ENCODE measurements at places on chromosomes 2 and 18. TPM values are rescaled to one million over a fixed set of nuclear protein-coding genes. Genes with fewer than 3 reads are reported as not detected.

GRCh38 chr2:201932511-201932910 is 101.1 kb upstream of the FZD7 start:
- peaks cover 6% of the 10 kb centered on the region for H3K27me3 ChIP-seq
- peaks cover 3% of the 10 kb centered on the region for H3K4me1 ChIP-seq
- DNase-seq, result no peak
- no peak overlapping the region for H3K4me3 ChIP-seq

PID1 gene
- total RNA-seq, result 0.18 TPM

DNA sequence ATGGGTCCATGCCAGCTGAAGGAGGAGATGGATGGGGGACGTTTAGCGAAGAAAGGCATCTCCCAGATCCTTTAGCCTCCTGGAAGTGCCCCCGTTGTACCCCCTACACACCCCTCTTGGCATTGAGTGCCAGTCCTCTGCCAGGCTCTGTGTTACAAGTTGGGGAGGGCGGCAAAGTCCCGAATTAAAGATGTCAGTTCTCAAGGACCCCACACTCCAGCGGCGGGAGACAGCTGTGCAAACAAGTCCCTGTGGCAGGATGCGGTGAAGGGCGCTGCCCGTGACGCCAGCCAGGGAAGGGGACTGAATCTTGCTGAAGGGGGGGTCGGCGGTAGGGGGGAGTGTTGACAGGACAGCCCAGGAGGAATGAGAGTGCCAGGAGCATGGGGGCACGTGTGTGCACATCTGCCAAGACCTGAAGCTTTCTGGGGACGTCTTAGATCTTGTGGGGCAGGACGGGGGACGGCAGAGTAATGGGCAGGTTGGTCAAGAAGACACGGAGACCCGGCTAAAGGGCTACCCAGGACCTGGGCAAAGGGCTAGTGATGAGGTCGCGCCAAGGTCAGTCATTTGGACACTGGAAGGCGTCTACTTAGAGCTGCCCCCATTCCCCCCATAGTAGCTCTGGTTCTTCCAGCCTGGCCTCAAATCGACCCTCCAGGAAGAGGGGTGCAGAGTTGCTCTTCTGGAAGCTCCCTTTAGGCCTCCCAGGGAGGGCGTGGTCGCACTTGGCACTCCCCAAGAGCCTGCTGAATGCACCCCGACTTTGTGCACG is 2.8 kb upstream of the CTDSP1 start:
- peak overlapping the region; percentile 90 for H3K4me3 ChIP-seq
- H3K36me3 ChIP-seq, result peaks cover 2% of the 10 kb centered on the region
- H3K27me3 ChIP-seq, result no peaks in the 10 kb centered on the region

DNA sequence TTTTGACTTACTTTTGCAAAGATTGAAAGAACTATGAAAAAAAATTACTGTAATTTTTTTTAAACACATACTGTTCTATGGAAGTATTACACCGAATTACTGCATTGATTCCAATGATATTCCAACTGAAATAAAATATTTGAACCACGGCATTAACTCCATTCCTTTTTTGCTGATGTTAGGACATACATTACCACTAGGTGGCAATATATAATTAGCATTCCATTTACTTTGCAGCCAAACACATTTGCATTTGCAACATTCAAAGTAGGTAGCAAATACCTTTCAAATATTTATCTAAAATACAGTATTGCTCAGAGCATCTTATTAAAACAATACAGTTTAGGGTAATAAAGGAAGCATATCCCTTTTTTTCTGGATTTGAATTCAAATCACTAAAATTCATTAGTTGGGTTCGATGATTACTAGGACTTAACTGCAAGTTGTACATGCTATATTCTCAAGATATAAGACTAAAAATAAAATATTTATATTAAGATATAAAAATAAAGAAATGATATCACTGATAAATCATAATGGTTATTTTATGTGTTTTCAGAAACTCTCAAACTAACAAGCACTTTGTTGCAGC is 31.3 kb downstream of the LANCL1 start:
- no peak for DNase-seq
- peaks cover 7% of the 10 kb centered on the region for H3K4me1 ChIP-seq
- H3K27ac ChIP-seq, result no peak overlapping the region

DNA sequence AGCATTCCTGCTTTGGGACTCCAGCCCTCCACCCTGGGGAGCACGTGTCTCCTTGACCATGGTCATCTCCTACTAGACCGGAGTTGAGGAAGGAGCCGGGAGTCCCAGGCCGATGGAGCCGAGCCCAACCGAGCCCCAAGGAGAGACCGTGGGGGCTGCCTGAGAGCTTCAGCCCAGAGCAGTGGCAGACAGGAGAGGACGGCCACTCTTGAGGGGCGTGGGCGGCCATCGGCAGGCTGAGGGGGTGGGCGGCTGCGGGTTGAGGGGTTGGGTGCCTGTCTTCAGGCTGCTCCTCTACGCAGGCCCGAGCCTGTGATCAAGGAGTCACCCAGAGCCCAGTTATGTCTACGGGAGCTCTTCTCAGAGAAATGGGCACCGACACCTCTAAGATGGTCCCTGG is 158.7 kb downstream of the PXDN start:
- H3K4me1 ChIP-seq, result no peaks in the 10 kb centered on the region
- no peak for DNase-seq
- H3K27me3 ChIP-seq, result peaks cover 16% of the 10 kb centered on the region
- H3K4me3 ChIP-seq, result no peak overlapping the region

DNA sequence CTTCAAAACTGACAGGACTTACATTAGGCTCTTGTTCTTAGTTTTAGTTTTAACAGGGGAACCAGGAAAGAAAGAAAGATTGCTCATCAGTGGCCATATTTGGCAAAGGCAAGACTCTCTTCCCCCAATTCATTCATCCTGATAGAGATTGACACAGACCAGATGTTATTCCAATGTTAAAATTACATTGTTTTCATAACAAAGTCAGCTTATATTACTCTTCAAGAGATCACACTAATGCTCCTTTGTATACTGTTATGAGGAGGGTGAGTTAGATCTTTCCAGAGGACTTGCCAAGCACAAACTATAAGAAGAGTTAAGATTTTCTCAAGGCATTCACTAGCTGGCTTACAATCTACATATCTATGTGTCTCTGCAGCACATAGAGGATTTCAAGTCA is 252.1 kb downstream of the SLC8A1 start:
- no peak for DNase-seq
- no peaks in the 10 kb centered on the region for H3K4me1 ChIP-seq
- H3K27me3 ChIP-seq, result no peaks in the 10 kb centered on the region
- no peak overlapping the region for H3K4me3 ChIP-seq
- no peak overlapping the region for H3K27ac ChIP-seq

MTCL1 gene
- total RNA-seq, result 0.41 TPM

- H3K4me3 ChIP-seq, result no peak overlapping the region
- no peaks in the 10 kb centered on the region for H3K27me3 ChIP-seq
- H3K36me3 ChIP-seq, result no peaks in the 10 kb centered on the region
- DNase-seq, result no peak
- H3K4me1 ChIP-seq, result peaks cover 7% of the 10 kb centered on the region
- H3K27ac ChIP-seq, result no peak overlapping the region
Measured at GRCh38 chr2:233228376-233228775, 23.1 kb upstream of the ATG16L1 start.

DNA sequence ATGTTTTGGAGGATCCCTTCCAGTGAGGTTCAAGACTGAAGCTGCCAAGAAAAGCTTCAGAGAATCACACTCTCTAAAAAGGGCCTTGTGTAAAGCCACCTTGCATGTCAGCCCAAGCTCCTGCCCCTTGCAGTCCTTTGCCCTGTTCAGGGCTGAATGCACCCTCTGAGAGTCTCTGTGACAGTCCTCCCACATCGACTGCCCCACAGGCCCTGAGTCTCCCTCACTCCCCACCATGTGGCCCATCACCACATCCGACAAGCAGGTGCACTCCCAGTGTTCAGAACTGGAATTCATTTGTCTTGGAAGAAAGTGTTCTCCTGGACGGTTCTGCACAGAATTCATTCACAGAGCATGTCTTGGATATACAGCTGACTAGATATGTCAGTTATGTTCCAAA is 31.0 kb downstream of the BCL11A start:
- H3K4me1 ChIP-seq, result no peaks in the 10 kb centered on the region
- H3K27ac ChIP-seq, result no peak overlapping the region
- H3K36me3 ChIP-seq, result no peaks in the 10 kb centered on the region
- H3K27me3 ChIP-seq, result no peaks in the 10 kb centered on the region
- H3K4me3 ChIP-seq, result no peak overlapping the region
- DNase-seq, result no peak

- H3K36me3 ChIP-seq, result peaks cover 2% of the 10 kb centered on the region
- no peaks in the 10 kb centered on the region for H3K27me3 ChIP-seq
- peaks cover 17% of the 10 kb centered on the region for H3K4me1 ChIP-seq
- H3K27ac ChIP-seq, result peak overlapping the region; percentile 6
- DNase-seq, result no peak
- no peak overlapping the region for H3K4me3 ChIP-seq
Measured at GRCh38 chr2:201057715-201058248, 13.7 kb downstream of the HYCC2 start.

AQP12B gene
- total RNA-seq, result not detected

- H3K36me3 ChIP-seq, result no peaks in the 10 kb centered on the region
- no peaks in the 10 kb centered on the region for H3K27me3 ChIP-seq
- DNase-seq, result no peak
- no peak overlapping the region for H3K27ac ChIP-seq
Measured at GRCh38 chr2:3641841-3642421, 16.1 kb upstream of the ALLC start.

- peaks cover 5% of the 10 kb centered on the region for H3K27me3 ChIP-seq
- no peak overlapping the region for H3K4me3 ChIP-seq
- H3K36me3 ChIP-seq, result no peaks in the 10 kb centered on the region
Measured at GRCh38 chr2:43605851-43606250, 10.0 kb upstream of the THADA start.

GRCh38 chr2:172440795-172441194 is 13.4 kb downstream of the ITGA6 start:
- peak overlapping the region; percentile 63 for H3K27ac ChIP-seq
- H3K4me1 ChIP-seq, result peaks cover 5% of the 10 kb centered on the region
- peaks cover 14% of the 10 kb centered on the region for H3K36me3 ChIP-seq
- peak overlapping the region; percentile 87 for H3K4me3 ChIP-seq
- DNase-seq, result no peak

GRCh38 chr2:144474017-144474416 is 45.9 kb downstream of the ZEB2 start:
- no peaks in the 10 kb centered on the region for H3K27me3 ChIP-seq
- DNase-seq, result no peak
- H3K36me3 ChIP-seq, result no peaks in the 10 kb centered on the region

- H3K27ac ChIP-seq, result no peak overlapping the region
- H3K4me1 ChIP-seq, result no peaks in the 10 kb centered on the region
- H3K36me3 ChIP-seq, result no peaks in the 10 kb centered on the region
- H3K27me3 ChIP-seq, result peaks cover 12% of the 10 kb centered on the region
Measured at GRCh38 chr18:36744261-36744876, 84.4 kb downstream of the TPGS2 start.

DNA sequence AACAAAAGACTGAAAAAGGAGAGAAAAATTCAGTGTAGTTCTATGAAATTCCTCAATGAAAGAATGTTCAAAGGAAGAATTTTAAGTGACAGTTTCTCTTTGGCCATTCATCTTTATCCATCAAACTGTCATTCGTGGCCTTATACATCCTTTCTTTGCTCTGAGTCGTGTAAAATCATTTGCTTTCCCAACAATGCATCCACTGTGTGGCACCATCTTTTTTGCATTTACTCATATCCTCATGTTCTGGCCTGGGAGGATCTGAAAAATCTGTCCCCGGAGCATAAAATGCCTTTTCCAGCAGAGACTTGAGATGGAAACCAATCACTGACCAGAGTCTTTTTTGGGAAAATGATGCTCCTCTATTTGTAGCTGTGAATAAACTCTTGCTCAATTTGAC is 240.3 kb upstream of the ETAA1 start:
- peaks cover 6% of the 10 kb centered on the region for H3K36me3 ChIP-seq
- no peak for DNase-seq
- H3K27me3 ChIP-seq, result no peaks in the 10 kb centered on the region
- no peak overlapping the region for H3K27ac ChIP-seq
- H3K4me3 ChIP-seq, result no peak overlapping the region

UGT1A7 gene
- not detected for total RNA-seq

GRCh38 chr2:231239751-231240150 is 41.3 kb downstream of the ARMC9 start:
- no peak overlapping the region for H3K27ac ChIP-seq
- no peak for DNase-seq
- peaks cover 1% of the 10 kb centered on the region for H3K4me1 ChIP-seq
- H3K27me3 ChIP-seq, result no peaks in the 10 kb centered on the region

GPAT2 gene
- 11.7 TPM for total RNA-seq

DNA sequence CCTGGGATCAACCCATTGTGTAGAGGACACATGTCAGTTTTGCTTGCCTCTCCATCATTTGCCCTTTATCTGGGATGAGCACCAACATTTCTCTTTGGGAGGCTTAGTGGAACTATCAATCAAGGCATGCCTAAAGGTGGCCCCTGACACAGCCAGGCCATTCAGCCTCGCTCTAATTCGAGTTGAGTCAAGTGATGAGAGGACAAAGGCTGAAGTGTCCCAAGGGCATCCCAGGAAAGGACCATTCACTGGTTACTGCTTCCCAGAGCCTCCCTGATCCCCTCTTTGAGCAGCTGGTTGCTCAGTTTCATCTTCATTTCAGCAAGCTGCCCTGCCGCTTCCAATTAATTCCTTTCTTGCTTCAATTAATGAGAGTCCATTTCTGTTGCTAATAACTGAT is 63.5 kb downstream of the DNER start:
- H3K27ac ChIP-seq, result no peak overlapping the region
- no peak for DNase-seq
- H3K36me3 ChIP-seq, result no peaks in the 10 kb centered on the region
- no peaks in the 10 kb centered on the region for H3K4me1 ChIP-seq

DNA sequence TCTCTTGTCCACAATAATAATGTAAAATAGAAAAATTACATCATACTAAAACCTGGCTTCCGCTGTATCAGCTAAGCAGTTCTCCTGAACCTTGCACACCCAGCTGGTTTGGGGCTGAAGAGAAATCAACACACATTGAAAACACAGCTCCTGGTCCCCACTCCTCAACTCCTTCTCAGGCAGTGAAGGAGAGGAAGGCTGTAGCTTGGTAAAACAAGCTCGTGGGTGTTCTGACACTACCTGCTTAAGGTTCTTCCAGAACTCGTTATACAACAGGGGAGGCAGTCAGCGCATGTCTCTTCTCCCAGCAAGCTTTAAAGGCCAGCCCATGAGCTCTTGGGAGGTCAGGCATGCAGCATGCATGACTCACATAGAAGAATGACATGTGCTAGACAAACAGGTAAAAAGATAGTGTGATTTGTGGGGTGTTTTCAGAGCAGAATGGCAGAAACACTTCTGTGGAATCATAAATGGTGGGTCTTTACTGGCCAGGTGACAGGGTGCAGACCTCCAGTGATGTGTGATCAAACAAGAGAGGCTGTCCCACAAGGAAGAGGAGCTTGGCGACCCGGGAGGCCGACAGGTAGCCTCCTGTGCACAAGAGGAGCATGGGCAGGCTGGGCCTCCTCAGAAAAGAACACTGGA is 69.1 kb downstream of the UXS1 start:
- peak overlapping the region; percentile 65 for H3K27ac ChIP-seq
- H3K36me3 ChIP-seq, result peaks cover 26% of the 10 kb centered on the region
- no peaks in the 10 kb centered on the region for H3K27me3 ChIP-seq

DNA sequence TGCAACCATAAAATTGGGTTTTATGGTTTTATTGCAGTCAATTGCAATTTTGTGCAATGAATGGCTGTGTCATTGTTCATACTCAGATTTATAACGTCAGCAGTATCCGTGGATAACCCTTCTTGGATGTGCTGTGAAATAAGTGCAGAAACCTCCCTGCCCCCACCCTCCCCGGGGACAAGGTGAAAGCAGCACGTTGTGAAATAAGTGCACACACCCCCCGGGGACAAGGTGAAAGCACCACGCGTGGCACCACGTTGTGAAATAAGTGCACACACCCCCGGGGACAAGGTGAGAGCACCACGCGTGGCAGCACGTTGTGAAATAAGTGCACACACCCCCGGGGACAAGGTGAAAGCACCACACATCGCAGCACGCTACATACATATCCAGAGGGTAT is 93.6 kb upstream of the NFATC1 start:
- no peak overlapping the region for H3K4me3 ChIP-seq
- H3K36me3 ChIP-seq, result peaks cover 29% of the 10 kb centered on the region
- no peak overlapping the region for H3K27ac ChIP-seq
- DNase-seq, result no peak
- no peaks in the 10 kb centered on the region for H3K27me3 ChIP-seq
- H3K4me1 ChIP-seq, result no peaks in the 10 kb centered on the region

All from naive thymus-derived CD8-positive, alpha-beta T cell (primary cell).